ENCODE measurements at places on chromosomes 16 and 17. TPM values are rescaled to one million over a fixed set of nuclear protein-coding genes. Genes with fewer than 3 reads are reported as not detected.
A peak's percentile ranks its signal among the peaks of the same experiment; 100 is the strongest.

DNA sequence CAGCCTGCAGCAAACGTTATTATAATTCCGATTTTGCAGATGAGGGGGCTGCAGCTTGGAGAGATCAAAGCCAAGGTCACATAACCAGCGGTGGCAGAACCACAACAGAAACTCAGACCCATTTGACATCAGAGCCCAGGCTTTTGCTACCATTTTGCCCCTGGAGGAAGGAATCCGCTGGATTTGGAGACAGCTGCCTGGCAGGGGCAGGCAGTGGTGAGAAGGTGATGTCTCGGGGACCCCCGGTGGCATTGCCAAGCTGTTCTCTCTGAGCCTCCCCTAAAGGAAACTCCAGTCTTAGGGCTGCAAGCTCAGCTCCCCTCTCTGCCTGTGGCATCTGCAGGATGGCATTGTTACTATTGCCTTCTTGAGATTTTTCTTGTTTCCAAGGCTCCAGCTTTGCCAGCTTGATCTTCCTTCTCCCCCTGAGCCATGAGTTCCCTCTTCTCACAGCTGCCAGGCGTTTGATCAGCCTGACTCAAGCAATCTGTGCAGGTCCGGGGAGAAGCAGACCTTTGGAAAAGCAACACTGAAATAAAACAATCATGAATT lies 40.8 kb downstream of the AIPL1 start:
- no peaks in the 10 kb centered on the region for H3K36me3 ChIP-seq
- no peak overlapping the region for H3K27ac ChIP-seq
- no peak for DNase-seq
- no peak overlapping the region for H3K4me3 ChIP-seq
- peaks cover 5% of the 10 kb centered on the region for H3K27me3 ChIP-seq

DNA sequence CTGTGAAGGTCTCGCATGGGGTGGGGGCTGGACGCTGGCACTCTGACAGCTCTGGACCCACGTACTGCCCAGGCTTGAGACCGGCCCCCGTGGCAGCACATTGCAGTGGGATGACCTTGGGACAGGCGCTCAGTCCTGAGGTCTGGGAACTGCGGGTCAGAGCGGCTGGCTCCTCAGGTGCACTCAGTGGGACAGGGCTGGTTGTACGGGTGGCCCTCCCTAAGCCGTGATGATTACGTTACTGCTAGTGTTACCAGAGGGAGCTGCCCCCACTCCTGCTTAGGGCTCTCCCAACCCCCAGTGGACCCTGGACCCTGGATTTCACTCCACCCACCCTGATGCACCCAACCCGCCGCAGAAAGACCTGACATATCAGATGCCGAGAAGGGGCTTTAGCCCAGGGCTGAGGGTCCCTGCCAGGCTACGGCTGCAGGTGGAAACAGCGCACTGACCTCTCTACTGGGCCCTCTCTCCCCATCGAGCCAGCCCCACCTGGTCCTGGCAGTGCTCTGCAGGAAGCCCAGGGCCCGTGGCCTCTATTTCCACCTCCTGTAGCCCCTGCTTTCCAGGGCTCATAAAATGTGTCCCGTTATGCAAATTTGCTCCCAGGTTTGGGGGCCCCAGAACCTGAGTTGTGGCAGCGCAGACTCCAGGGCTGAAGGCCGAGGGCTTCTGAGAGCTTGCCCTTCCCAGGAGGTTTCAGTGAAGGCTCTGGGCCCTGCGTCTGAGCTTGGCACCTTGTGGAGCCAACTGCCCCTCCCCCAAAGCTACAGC lies 77.2 kb downstream of the RTN4RL1 start:
- H3K36me3 ChIP-seq, result no peaks in the 10 kb centered on the region
- DNase-seq, result no peak
- no peak overlapping the region for H3K4me3 ChIP-seq
- H3K27me3 ChIP-seq, result no peaks in the 10 kb centered on the region
- H3K27ac ChIP-seq, result no peak overlapping the region

DNA sequence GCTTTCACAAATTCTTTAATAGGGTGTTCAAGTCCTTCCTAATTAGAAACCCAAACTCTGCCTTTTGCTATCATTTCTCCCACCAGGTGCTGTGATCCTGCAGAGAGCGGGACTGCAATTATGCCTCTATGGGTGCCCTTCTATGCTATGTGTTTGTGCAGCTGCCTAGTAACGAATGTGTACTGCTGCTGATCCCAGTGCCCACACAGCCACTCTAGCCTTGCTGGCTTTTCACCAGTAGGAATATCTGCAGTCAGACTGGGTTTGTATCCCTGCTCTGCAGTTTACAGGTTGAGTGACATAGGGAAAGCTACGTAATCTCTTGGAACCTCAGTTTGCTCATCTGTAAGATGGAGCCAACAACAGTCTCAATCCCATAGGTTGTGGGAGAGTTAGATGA lies 179.6 kb upstream of the IRX3 start:
- H3K4me3 ChIP-seq, result no peak overlapping the region
- H3K4me1 ChIP-seq, result no peaks in the 10 kb centered on the region
- no peak overlapping the region for H3K27ac ChIP-seq
- DNase-seq, result no peak
- H3K27me3 ChIP-seq, result no peaks in the 10 kb centered on the region

DNA sequence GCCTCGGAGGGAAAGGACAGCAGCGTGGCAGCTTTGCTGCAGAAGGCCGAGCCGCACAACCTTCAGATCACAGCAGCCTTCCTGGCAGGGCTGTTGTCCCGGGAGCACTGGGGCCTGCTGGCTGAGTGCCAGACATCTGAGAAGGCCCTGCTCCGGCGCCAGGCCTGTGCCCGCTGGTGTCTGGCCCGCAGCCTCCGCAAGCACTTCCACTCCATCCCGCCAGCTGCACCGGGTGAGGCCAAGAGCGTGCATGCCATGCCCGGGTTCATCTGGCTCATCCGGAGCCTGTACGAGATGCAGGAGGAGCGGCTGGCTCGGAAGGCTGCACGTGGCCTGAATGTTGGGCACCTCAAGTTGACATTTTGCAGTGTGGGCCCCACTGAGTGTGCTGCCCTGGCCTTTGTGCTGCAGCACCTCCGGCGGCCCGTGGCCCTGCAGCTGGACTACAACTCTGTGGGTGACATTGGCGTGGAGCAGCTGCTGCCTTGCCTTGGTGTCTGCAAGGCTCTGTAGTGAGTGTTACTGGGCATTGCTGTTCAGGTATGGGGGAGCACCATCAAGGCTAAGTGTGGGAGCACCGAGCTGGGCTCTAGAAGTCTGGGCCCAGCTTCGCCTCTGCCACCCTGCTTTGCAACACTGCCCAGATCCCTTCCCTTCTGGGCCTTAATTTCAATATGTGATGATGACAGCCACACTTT lies 18.6 kb downstream of the NOD2 start:
- H3K27ac ChIP-seq, result no peak overlapping the region
- no peaks in the 10 kb centered on the region for H3K36me3 ChIP-seq
- H3K4me1 ChIP-seq, result peaks cover 31% of the 10 kb centered on the region
- no peaks in the 10 kb centered on the region for H3K27me3 ChIP-seq
- peak; percentile 76 for DNase-seq

DNA sequence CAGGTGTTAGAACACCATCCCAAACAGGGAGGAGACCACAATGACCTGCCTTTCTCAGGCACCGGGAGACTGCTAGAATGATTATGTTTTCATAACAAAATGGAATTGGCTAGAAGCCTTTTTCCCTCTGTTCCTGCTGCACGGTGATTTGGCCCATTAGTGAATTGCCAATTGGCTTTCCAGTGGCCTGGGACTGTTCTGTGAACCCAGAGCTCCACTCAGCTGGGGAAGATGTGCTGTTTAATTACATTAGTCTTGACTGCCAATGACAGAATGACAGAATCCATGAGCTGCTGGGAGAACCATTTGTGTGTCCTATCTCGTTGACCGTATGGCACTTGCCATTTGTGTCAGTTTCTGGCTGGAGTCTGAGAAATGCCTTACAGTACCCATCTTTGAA lies 242.9 kb downstream of the CDH11 start:
- no peaks in the 10 kb centered on the region for H3K4me1 ChIP-seq
- H3K27ac ChIP-seq, result no peak overlapping the region
- no peaks in the 10 kb centered on the region for H3K27me3 ChIP-seq
- no peak for DNase-seq

DNA sequence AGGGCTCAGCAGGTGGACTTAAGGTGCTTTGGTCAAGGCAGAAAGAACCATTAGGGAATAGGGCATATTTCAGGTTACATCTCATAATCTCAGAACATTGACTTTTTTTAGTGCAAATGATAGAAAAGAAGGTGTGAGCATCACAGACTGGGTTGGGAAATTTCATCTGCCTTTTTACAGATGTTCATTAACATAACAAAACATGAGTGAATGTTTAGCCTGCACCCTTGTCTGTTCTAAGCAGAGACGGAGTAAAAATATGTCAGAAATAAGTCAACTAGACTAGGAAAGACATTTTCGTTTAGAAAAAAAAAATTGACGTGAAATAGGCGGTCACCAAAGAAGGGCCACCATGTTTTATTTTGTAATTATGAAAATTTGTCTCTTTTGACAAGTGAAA lies 127.5 kb upstream of the CDH13 start:
- no peaks in the 10 kb centered on the region for H3K27me3 ChIP-seq
- no peaks in the 10 kb centered on the region for H3K4me1 ChIP-seq
- no peak overlapping the region for H3K4me3 ChIP-seq
- no peaks in the 10 kb centered on the region for H3K36me3 ChIP-seq

GRCh38 chr17:571224-571623 lies 143.4 kb downstream of the VPS53 start:
- no peak for DNase-seq
- no peak overlapping the region for H3K4me3 ChIP-seq
- no peak overlapping the region for H3K27ac ChIP-seq
- no peaks in the 10 kb centered on the region for H3K27me3 ChIP-seq

GRCh38 chr17:29020576-29020975 lies 14.7 kb upstream of the SEZ6 start:
- no peak overlapping the region for H3K4me3 ChIP-seq
- H3K27ac ChIP-seq, result no peak overlapping the region
- no peaks in the 10 kb centered on the region for H3K36me3 ChIP-seq
- no peak for DNase-seq
- peaks cover 11% of the 10 kb centered on the region for H3K4me1 ChIP-seq

GRCh38 chr17:55770196-55770870 lies 19.5 kb downstream of the PCTP start:
- H3K4me3 ChIP-seq, result no peak overlapping the region
- peaks cover 10% of the 10 kb centered on the region for H3K4me1 ChIP-seq
- peaks cover 7% of the 10 kb centered on the region for H3K36me3 ChIP-seq

Gene ITGA2B
- 3.5 TPM for total RNA-seq

Gene SPATA22
- total RNA-seq, result not detected

Gene KRT25
- not detected for total RNA-seq

Gene MEIOC
- total RNA-seq, result not detected

Gene REXO5
- total RNA-seq, result 4.5 TPM

Gene TP53TG3B
- total RNA-seq, result not detected

Gene VWA3A
- total RNA-seq, result 24.1 TPM

Gene ODAD4
- total RNA-seq, result 3.3 TPM

Data from upper lobe of left lung (tissue), 6 donors.